A549 treated with RU486 at 1 μM for 4 hours (cell line): ENCODE measurements at places on chromosomes 11 and 22. TPM values are rescaled to one million over a fixed set of nuclear protein-coding genes. Genes with fewer than 3 reads are reported as not detected.

The BIK gene
- 0.79 to 1.9 TPM (median 1.3 TPM) in 5 replicates for total RNA-seq

The TRIM29 gene
- total RNA-seq: 5.9 to 8.2 TPM (median 6.8 TPM) in 5 replicates

The KIAA1671 gene
- total RNA-seq: 7.1 to 9.9 TPM (median 9.7 TPM) in 5 replicates

The NLRP14 gene
- not detected in 5 replicates for total RNA-seq

The CALCB gene
- 0.08 to 0.09 TPM in 2 of 5 replicates, not detected in the others for total RNA-seq

The UPK3A gene
- not detected in 5 replicates for total RNA-seq

The OR10A2 gene
- not detected in 5 replicates for total RNA-seq

The PKNOX2 gene
- total RNA-seq: not detected in 5 replicates

The SBF2 gene
- 11.8 to 14.0 TPM (median 13.2 TPM) in 5 replicates for total RNA-seq

The KCNJ1 gene
- not detected in 5 replicates for total RNA-seq

The CALCA gene
- total RNA-seq: 0.09 TPM in 1 of 5 replicates, not detected in the others

The PGR gene
- not detected in 5 replicates for total RNA-seq

The SOX10 gene
- total RNA-seq: not detected in 5 replicates

The ASPHD2 gene
- 0.83 to 1.3 TPM (median 1.0 TPM) in 5 replicates for total RNA-seq

The RAB3IL1 gene
- 10.2 to 13.2 TPM (median 12.8 TPM) in 5 replicates for total RNA-seq

The CPT1A gene
- 34.6 to 42.8 TPM (median 39.2 TPM) in 5 replicates for total RNA-seq

The MUC2 gene
- 0.05 to 0.93 TPM (median 0.15 TPM) in 5 replicates for total RNA-seq

The ANO5 gene
- total RNA-seq: 0.89 to 1.8 TPM (median 1.7 TPM) in 5 replicates

The TPP1 gene
- total RNA-seq: 38.3 to 47.3 TPM (median 43.0 TPM) in 5 replicates

The SLC5A1 gene
- 0.03 to 0.05 TPM in 2 of 5 replicates, not detected in the others for total RNA-seq

The KREMEN1 gene
- total RNA-seq: 1.9 to 4.6 TPM (median 3.9 TPM) in 5 replicates

The YPEL1 gene
- 0.18 to 0.31 TPM (median 0.26 TPM) in 5 replicates for total RNA-seq

The SLC22A6 gene
- not detected in 5 replicates for total RNA-seq

The TEX54 gene
- total RNA-seq: not detected in 5 replicates

The MAPK8IP2 gene
- 2.2 to 4.2 TPM (median 3.8 TPM) in 5 replicates for total RNA-seq

The UNC93B1 gene
- total RNA-seq: 57.3 to 88.2 TPM (median 74.8 TPM) in 5 replicates

The CNGA4 gene
- 0.07 to 0.19 TPM (median 0.09 TPM) in 3 of 5 replicates, not detected in the others for total RNA-seq

The MFRP gene
- not detected in 5 replicates for total RNA-seq

The CAPN5 gene
- total RNA-seq: 6.4 to 10.0 TPM (median 7.2 TPM) in 5 replicates

The CCDC81 gene
- total RNA-seq: 0.09 to 0.43 TPM (median 0.29 TPM) in 5 replicates
